ENCODE measurements at places on chromosomes 6 and 20. TPM values are rescaled to one million over a fixed set of nuclear protein-coding genes. Genes with fewer than 3 reads are reported as not detected.
A peak's percentile ranks its signal among the peaks of the same experiment; 100 is the strongest.

DNA sequence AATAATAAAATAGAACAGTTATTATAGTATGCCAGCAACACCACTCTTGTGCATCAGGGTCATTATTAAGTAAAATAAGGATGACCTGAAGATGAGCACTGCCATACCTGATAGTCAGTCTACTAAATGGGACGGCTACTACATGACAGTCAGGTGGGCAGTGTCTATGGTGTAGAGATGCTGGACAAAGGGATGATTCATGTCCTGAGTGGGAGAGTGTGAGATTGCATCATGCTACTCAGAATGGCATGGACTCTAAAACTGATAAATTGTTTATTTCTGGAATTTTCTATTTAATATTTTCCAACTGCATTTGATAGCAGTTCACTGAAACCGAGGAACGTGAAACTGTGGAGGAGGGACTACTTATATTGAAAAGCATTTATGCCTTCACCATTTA, 38.8 kb downstream of the SNX9 start:
- no peak for DNase-seq

DNA sequence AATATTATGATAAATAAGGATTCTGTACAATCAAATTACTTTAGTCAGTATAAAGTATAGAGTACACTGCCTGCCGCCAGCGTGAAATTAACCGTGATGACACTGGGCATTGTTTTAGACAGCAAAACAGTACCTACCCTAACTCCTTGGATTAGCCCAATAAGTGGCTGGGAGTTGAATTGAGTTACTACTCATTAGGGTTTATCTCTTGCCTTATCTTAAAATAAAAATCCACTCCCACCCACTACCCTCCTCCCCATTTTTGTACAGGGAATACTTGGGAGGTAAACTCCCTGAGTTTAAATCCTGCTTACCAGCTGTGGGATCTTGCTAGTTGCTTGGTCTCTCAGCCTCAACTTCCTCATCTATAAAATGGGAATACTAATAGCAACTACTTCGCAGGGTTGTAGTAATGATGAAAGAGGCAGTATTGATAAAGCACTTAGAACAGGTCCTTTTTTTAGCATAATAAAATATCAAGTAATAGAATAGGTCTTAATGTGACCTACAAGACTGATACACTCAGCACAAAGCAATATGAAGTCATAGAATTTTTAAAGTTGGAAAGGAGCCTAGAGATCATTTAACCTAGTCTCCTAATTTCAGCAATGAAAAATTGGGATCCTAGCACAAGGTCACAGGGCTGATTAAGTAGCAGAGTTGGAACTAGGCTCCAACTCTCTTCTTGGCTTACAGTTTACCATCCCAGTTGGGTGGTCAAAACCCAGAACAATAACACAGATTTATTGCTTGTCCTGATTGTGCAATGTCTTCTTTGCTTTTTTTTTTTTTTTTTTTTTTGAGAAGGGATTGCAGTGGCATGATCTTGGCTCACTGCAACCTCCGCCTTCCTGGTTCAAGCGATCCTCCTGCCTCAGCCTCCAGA, 23.8 kb downstream of the PHACTR2 start:
- DNase-seq: no peak

DNA sequence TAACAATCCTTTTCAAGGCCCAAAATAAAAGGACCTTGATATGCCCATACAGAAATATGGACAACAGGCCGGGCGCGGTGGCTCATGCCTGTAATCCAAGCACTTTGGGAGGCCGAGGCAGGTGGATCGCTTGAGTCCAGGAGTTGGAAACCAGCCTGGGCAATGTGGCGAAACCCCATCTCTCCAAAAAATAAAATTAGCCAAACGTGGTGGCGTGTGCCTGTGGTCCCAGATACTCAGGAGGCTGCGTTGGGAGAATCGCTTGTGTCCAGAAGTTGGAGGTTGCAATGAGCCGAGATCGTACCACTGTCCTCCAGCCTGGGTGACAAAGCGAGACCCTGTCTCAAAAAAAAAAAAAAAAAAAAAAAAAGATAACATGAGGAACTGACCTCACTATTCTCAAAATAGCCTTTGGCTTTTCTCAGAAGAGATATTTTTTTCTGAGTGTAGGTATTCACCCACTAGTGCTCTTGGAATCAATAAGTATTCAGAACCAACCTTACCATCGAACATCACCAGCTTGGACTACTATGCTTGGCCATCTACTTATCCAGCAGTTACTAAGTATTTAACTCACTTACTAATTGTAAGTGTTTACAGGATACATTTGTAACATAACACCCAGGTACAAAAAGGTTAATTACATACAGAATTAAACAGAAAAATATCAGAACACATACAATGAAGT, 99.2 kb downstream of the OR2B2 start:
- DNase-seq: no peak

GRCh38 chr20:1876217-1876921, 18.8 kb upstream of the SIRPA start:
- no peak for DNase-seq

DNA sequence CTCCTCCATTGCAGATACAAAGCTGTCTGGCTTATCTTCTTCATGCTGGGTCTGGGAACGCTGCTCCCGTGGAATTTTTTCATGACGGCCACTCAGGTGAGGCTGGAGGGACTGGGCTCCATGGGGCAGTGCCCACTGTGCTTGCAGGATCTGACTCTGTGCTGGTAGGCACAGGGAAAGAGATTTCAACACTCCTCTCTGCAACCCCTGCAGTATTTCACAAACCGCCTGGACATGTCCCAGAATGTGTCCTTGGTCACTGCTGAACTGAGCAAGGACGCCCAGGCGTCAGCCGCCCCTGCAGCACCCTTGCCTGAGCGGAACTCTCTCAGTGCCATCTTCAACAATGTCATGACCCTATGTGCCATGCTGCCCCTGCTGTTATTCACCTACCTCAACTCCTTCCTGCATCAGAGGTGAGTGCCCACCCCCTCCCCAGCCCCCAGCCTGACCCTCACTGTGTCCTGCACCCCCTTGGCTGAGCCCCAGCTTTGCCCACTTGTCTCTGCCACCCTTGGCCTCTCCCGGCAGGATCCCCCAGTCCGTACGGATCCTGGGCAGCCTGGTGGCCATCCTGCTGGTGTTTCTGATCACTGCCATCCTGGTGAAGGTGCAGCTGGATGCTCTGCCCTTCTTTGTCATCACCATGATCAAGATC, 6.1 kb downstream of the SLC29A1 start:
- no peak for DNase-seq

DNA sequence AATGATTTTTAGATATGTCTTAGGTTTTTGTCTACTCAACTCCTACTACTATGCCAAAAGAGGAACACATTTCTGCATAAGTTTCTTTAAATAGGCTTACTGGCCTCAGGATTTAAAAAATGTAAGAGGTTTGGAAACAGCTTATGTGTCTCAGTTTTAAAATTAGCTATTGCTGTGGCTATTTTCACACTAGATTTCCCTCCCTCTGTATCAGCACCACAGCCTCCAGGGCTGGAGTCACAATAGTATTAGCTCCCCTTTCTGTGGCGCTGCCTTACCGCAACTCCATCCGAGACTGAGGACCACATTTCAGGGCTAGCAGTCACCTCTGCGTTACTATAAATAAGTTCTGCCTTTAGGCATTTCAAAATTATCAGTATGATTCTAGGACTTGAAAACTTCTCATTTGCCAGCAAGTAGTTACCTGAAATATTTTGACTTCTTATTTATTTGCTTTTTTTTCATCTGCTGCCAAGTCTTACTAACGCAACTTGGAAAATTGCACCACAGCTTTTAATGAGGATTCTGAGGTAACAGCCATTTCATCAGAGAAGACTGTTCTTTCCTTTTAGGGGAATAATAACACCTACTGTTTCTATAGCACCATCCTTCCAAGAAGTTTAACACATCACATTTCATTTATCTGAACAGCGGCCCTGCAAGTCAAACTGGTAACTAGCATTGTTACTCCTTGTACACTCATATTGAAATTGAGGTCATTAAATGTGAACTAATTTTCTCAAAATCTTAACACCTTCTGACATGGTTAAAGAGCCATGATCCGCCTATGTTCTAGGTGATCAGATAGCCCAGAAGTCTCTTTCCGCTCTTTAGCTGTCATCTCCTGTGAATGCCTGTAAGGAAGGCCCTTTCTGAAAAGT, 105.9 kb downstream of the GJA10 start:
- DNase-seq: no peak

DNA sequence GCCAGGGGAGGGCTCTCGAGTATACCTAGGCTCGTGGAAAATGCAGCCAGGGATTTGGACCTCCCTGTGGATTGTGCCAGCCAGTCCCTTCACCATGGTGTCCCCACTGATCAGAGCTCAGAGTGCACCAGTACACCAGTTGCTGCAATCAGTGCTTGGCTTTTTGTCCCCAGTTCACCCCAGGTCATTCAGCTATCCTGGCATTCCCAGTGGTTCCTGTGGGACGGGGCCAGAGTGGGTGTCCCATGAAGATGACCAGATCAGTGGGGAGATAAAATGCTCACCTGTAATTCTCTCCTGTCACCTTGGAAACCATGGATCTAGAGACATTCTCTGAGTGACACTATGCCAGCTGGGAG, 23.8 kb downstream of the MAS1 start:
- DNase-seq: no peak

GRCh38 chr6:140486450-140487361, 1112.3 kb upstream of the CITED2 start:
- DNase-seq: no peak

DNA sequence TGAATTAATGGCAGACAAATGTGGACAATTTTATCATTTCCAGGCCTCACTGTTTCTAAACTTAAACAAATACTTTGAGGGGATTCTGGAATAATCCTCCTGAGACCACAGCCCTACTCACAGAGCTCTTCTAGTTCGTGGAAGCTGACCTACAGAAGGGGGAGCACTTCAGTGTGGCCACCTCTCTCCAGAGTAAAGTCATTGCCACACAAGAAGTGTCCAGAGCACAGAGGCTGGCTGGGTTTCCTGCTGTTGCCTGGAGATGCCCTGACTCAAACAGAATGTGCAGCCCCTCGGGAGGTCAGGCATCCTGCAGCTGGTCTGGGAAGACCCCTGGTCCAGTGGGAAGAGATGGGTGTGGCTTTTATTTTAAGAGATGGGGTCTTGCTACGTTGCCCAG, 110.9 kb downstream of the QRSL1 start:
- DNase-seq: no peak

DNA sequence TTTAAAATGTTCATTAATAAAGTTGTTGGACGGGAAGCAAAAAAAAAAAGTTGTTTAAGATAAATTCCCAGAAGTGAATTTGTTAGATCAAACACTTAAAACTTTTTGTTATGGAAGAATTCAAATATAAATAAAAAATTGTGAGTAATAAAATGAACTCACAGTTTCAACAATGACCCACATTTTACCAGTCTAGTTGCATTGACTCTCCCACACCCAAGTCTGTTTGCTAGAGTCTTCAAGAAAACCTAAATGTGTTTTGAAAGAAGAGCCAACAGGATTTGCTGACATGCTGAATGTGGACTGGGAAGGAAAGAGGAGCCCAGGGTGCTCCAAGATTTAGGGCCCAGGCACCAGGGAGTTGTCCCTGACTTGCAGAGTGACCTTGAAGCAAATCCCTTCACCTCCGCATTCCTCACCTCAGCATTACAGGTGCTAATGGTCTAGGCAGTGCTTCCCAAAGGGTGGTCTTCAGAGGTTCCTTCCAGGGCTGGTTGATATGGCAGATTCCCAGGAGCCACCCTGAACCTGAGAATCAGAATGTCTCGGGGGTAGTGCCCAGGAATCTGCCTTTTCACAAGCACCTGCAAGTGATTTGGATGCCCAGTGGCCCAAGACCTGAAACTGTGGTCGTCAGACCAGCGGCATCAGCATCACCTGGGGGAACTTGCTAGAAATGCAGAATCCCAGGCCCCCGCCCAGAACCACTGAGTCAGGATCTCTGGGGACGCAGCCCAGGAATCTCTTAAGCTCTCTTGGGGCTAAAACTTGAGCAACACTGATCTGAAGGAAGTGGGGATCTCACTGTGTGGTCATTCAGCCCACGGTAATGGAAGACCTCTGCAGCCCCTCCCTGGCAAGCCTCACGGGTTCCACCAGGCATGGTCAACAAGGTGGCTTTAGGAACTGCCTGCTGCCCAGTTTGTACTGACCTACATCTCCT, 31.1 kb downstream of the POFUT1 start:
- DNase-seq: no peak

- DNase-seq: no peak
Observed at GRCh38 chr6:166712286-166713228, 85.5 kb upstream of the RPS6KA2 start.

- no peak for DNase-seq
Observed at GRCh38 chr6:14274546-14275492, 157.2 kb downstream of the CD83 start.

DNA sequence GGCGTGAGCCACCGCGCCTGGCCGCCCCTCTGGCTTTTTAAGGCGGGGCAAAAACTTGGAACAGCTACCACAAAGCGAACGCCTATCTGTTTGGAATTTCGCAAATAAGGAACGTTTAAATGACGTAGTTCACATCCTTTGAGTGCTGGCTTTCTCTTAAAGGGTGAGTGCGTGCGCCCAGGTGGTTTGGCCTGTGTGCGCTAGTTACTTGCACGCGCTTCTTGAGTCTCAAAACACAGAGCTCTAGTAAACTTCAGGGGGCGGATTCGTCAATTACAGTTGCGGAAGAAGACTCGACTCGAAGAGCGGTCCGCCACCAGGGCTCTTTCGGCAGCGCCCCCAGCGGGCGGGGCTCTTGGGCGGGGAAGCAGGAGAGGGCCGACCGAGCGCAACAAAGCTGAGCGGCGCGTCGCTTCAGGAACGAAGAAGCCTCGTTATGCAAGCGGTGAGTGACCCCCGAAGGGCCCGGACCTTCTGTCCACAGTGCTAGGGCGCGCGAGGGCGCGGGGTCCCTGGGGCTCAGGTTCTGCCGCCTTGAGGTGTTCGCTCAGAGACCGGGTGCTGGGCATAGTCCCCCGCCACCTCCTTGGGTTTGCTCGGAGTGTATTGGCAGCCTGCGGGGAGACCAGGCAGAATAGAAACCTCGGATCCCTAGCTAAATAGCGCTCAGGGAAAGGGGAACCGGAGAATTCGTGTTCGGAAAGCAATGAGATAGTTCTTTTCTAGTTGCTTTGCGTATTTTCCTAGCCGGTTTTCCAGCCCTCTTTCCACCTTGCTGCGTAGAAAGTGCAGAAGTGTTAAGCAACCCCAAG, at the start of gene SYCP2L:
Gene SYCP2L, plus strand, starts transcription at position 362 of the 812 bp plus-strand sequence. Its CDS starts 75 bp downstream, at position 437.
- DNase-seq: peak; percentile 20

- no peak for DNase-seq
Observed at GRCh38 chr20:39736434-39737327, 774.5 kb downstream of the DHX35 start.

Gene CITED2
- 56.1 TPM for total RNA-seq

Gene RIN2
- total RNA-seq: 17.5 TPM

Gene UST
- 1.1 TPM for total RNA-seq

Gene UFL1
- 18.8 TPM for total RNA-seq

Gene PSORS1C1
- total RNA-seq: 1.1 TPM

Gene ENPP1
- 2.2 TPM for total RNA-seq
